ENCODE measurements at places on chromosomes 5 and 9. TPM values are rescaled to one million over a fixed set of nuclear protein-coding genes. Genes with fewer than 3 reads are reported as not detected.

- no peaks in the 10 kb centered on the region for H3K27me3 ChIP-seq
- no peak overlapping the region for H3K27ac ChIP-seq
- no peaks in the 10 kb centered on the region for H3K36me3 ChIP-seq
- no peak overlapping the region for H3K4me3 ChIP-seq
Observed at GRCh38 chr9:30519756-30520155, 1864.7 kb upstream of the ACO1 start.

DNA sequence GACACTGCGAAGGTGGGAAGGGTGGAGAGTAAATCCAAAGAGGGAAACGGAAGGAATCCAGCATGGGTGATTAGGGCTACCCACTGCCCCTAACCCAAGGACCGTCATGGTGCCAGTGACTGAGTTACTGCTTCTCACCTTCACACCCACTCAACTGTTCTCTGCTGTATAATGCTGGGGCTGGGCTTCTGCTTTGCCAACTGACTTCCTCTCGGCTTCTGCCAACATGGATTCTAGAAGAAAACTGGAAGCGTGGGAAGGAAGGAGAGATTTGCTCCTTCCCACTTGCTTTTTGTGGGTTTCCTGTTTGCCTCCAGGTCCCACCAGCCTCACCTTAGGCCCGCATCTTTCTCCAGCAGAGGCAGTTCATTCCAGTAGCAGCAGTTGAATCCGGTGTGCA lies 153.5 kb upstream of the RAI14 start:
- DNase-seq: no peak
- H3K27ac ChIP-seq: no peak overlapping the region
- no peaks in the 10 kb centered on the region for H3K36me3 ChIP-seq

DNA sequence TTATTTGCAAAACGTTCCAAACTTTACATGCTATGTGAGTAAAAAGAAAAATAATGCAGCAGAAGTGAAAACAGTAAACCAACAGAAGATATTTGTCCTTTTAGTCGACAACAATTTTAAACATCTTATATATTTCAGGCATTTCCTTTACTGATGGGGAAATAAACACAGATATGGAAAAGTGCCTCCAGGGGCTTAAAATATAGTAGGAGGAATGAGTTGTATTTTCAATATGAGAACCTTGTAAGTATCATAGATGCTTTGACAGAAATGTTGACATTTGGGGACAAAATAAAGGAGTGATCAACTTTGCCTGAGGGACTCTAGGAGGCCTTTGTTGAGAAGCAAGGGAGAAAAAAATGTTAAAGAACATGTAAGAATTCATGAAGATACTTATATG lies 1043.5 kb downstream of the CDH12 start:
- H3K4me1 ChIP-seq: peaks cover 4% of the 10 kb centered on the region
- no peak overlapping the region for H3K27ac ChIP-seq

GRCh38 chr9:134743853-134744252 lies 102.2 kb downstream of the COL5A1 start:
- no peak overlapping the region for H3K27ac ChIP-seq
- H3K36me3 ChIP-seq: peaks cover 98% of the 10 kb centered on the region
- no peak overlapping the region for H3K4me3 ChIP-seq
- DNase-seq: no peak

DNA sequence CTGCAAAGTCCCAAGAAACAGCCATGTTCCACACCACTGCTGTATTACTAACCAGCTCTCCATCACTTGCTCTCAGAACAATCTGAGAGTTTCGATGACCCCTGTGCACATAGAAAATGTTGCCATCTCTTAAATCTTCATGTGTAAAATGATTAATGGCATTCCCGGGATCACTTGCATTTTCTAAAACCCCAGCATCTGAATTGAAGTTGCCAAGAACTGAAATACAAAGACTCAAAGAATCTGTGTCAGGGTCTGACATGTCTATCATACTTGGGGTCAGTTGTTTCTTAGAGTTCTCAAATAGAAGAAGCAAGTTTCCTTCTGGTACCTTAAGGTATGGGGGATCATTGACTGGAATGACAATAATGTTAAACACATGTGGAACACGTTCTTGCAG lies 115.1 kb downstream of the ESM1 start:
- no peaks in the 10 kb centered on the region for H3K27me3 ChIP-seq
- H3K36me3 ChIP-seq: no peaks in the 10 kb centered on the region
- no peak overlapping the region for H3K27ac ChIP-seq
- DNase-seq: no peak
- no peak overlapping the region for H3K4me3 ChIP-seq
- H3K4me1 ChIP-seq: no peaks in the 10 kb centered on the region

GRCh38 chr5:83551821-83552220 lies 80.3 kb downstream of the VCAN start:
- no peak overlapping the region for H3K4me3 ChIP-seq
- H3K27me3 ChIP-seq: no peaks in the 10 kb centered on the region
- H3K36me3 ChIP-seq: no peaks in the 10 kb centered on the region
- peak overlapping the region; percentile 20 for H3K27ac ChIP-seq
- no peak for DNase-seq

DNA sequence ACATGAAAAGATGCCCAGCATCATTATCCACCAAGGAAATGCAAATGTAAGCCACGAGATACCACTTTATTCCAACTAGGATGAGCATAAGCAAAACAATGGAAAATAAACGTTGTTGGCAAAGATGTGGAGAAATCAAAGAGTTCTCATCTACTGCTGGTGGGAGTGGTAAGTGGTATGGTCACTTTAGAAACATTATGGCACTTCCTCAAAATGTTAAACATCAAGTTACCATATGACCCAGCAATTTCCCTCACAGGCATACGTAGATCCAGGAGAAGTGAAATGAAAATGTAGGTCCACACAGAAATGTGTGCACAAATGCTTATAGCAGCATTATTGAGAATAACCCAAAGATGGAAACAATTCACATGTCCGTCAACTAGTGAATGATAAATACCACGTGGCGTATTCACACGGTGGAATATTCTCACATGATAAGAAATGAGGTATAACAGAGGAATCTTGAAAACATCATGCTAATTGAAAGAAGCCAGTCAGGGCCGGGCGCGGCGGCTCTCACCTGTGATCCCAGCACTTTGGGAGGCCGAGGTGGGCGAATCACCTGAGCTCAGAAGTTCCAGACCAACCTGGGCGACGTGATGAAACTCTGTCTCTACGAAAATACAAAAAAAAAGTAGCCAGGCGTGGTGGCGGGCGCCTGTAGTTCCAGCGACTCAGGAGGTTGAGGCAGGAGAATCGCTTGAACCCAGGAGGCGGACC lies 16.4 kb upstream of the FLT4 start:
- no peak overlapping the region for H3K4me3 ChIP-seq
- no peaks in the 10 kb centered on the region for H3K27me3 ChIP-seq
- H3K4me1 ChIP-seq: no peaks in the 10 kb centered on the region
- H3K36me3 ChIP-seq: no peaks in the 10 kb centered on the region
- no peak overlapping the region for H3K27ac ChIP-seq
- no peak for DNase-seq

DNA sequence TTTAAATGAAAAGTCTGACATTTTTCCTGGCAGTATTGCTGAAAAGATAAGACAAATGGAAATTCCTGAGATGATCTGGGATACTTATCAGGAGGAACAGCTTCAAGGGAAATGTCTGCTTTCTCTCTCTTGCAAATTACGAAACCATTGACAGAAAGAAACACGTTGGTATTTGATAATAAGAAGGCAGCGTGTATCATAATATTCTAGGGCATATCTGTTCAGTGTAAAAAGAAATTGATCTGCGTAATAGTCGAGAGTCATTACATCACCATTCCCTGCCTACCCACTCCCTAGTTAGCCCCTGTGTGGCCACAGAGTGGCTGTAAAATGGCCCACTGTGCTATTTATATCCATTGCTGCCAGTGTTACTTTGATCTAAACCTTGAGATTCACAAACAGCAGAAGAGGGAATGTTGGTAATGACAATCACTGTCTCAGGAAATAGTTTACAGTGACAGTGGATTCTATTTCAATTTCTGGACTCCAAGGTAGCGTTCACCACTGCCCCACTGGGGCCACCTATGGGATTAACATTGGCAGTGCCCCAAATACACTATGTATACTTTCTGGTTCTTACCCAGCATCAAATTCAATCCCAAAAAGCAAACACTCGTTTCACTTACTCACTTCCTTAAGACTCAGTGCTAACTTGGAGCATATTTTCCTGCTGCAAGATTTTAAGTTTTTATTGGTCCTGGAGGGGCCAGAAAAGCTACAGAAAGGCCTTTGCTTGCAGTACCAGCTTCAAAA lies 133.4 kb upstream of the GAS1 start:
- H3K27me3 ChIP-seq: no peaks in the 10 kb centered on the region
- H3K27ac ChIP-seq: no peak overlapping the region
- no peaks in the 10 kb centered on the region for H3K4me1 ChIP-seq
- no peak for DNase-seq

The PCDHGB1 gene
- total RNA-seq: 8.4 TPM

DNA sequence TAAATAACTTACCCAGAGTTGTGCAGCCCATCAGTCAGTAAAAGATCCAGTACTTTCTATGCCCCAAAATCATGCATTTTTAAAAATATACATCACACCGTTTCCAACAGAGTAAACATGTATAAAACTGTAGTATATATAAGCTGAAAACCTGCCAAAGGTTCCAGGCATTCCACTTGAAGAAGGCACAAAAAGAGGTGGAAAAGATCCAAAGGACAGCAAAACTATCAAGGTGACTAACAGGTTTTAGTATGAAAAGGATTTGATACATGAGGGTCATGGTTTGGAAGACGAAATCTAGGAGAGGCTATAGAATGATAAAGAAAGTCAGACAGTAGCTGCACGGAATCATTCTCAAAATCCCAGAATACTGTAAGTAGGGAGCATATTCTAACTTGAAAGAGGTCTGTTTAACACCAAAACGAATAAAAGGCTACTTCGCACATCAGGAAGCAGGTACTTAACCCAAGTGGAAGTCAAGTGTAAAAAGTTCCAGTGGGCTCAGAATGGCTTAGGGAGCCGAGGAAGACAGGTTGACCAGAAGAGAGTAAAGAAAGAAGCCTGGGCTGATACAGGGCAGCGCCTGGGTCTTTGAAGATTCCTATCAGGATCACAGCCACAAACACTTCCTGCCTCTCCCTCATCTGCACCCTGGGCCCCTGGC lies 207.2 kb downstream of the ADAMTS12 start:
- no peak overlapping the region for H3K27ac ChIP-seq
- no peaks in the 10 kb centered on the region for H3K36me3 ChIP-seq
- DNase-seq: no peak
- no peak overlapping the region for H3K4me3 ChIP-seq

DNA sequence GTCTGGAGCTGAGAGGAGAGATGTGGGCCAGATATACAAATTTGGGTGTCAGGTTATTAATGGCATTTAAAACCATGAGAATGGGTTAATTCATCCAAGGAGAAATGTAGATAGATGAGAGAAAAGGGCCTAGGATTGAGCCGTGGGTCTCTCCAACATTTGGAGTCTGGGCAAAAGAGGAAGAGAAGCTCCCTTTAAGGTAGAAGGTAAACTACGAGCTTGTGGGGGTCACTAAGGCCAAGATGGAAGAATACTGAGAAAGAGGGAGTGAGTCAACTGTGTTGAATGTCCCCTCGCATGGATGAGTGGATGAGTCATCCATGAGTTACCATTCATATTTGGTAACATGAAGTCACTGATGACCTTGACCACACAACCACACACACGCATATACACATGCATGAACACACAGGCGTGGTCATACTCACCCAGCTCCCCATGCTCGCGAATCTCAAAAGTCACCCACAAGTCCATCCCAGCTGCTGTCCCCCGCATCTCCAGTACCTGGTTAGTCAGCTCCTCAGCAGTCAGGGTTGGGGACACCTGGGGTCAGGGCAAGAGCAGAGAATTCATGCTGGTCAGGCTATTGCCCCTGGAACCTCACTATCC lies 6.8 kb upstream of the FCHSD1 start:
- no peaks in the 10 kb centered on the region for H3K27me3 ChIP-seq
- no peak overlapping the region for H3K27ac ChIP-seq
- H3K4me3 ChIP-seq: no peak overlapping the region
- DNase-seq: no peak

The FIBCD1 gene
- total RNA-seq: not detected

The PCDHB14 gene
- 12.9 TPM for total RNA-seq

- H3K4me1 ChIP-seq: peaks cover 15% of the 10 kb centered on the region
- no peak overlapping the region for H3K27ac ChIP-seq
- no peak for DNase-seq
- H3K27me3 ChIP-seq: no peaks in the 10 kb centered on the region
- H3K4me3 ChIP-seq: no peak overlapping the region
Observed at GRCh38 chr9:94734054-94734754, 7.7 kb downstream of the AOPEP start.

GRCh38 chr9:124853605-124854143 lies 414 bp downstream of the WDR38 start:
- peak overlapping the region; percentile 66 for H3K27ac ChIP-seq
- no peak for DNase-seq
- H3K36me3 ChIP-seq: peaks cover 28% of the 10 kb centered on the region
- H3K4me3 ChIP-seq: peak overlapping the region; percentile 44
- no peaks in the 10 kb centered on the region for H3K27me3 ChIP-seq
- peaks cover 10% of the 10 kb centered on the region for H3K4me1 ChIP-seq

DNA sequence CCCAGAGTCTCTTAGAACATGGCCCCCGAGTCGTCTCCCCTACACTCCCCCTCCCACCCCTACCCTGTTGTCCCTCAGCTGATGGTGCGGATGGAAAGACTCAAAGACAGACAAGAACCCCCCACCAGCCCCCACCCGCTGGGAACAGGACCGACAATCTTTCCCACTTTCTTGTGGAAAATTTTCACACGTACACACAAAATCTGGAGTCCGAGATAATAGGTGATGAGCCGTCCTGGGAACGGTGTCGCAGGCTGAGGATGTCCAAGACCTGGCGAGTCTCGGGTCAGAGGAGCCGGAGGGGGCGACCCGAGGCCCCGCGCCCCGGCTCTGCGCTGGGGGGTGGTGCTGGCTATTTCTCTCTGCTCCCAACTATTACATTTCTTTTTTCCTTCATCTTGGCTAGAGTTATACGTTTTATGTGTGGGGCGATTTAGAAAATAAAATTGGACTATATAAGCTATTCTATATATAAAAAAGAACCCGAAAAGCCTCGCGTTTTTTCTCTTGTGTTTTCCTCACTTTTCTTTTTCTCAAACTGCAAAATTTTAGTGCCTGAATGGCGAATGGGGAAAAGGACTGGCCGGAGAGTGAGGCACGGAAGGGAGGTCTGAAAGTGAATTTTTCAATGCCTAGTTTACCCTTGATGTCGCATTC lies 188.8 kb downstream of the MEF2C start:
- no peaks in the 10 kb centered on the region for H3K36me3 ChIP-seq
- H3K4me3 ChIP-seq: no peak overlapping the region
- no peak overlapping the region for H3K27ac ChIP-seq
- no peaks in the 10 kb centered on the region for H3K27me3 ChIP-seq
- peaks cover 27% of the 10 kb centered on the region for H3K4me1 ChIP-seq

GRCh38 chr5:112684121-112684520 lies 53.6 kb upstream of the APC start:
- H3K36me3 ChIP-seq: no peaks in the 10 kb centered on the region
- H3K4me1 ChIP-seq: no peaks in the 10 kb centered on the region
- H3K27ac ChIP-seq: no peak overlapping the region
- H3K27me3 ChIP-seq: no peaks in the 10 kb centered on the region
- H3K4me3 ChIP-seq: no peak overlapping the region
